ENCODE measurements at places on chromosomes 5 and 9.
A peak's percentile ranks its signal among the peaks of the same experiment; 100 is the strongest.

DNA sequence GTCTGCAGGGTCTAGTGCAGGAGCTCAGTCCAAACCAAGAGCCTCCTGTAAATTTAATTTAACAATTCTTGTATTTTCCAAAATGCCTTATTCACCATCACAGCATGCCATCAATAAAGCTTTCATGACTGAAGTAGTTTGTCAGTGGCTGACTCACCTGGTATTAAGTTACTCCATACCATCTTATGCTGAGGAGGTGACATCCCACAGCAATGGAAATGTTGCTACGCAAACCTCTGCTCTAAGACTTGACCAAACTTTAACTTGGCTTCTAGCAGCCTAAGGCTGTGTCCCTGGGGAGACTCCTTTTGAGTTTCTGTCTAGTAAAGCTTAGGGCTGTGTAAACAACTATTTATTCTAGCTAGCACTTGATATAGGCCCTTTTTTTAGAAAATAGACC is 1231.3 kb upstream of the CDH18 start:
- DNase-seq = peak; percentile 84

DNA sequence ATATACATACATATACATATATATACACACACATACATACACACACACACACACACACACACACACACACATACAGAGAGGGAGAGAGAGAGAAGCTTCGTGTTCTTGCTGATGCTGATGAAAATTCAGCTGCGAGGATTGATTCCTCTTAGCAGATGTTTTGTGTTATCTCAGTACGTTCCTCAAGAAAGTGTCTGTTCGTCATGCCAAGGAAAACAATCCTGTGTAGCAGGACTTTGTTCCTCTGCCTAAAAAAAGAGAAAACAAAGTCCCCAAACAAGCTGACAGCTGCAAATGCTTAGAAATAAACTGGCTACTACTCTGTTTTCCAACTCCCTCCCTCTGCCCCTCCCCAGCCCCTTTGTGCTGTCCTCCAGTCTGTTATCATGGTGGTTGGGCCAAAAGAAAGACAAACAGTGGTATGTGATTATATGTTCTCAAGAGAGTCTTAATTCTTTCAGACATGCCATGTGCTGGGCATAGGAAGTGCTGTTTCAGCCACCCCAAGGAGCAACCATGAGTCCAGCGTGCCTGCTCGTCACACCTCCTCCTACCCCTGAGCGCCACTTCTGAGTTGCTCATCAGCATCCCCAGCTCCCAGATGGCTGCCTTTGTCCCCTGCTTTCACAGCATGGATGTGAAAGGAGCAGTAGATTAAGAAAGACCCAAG is 71.5 kb upstream of the EQTN start:
- DNase-seq = no peak

GRCh38 chr9:127586096-127586495 is 26.0 kb upstream of the STXBP1 start:
- DNase-seq = no peak

DNA sequence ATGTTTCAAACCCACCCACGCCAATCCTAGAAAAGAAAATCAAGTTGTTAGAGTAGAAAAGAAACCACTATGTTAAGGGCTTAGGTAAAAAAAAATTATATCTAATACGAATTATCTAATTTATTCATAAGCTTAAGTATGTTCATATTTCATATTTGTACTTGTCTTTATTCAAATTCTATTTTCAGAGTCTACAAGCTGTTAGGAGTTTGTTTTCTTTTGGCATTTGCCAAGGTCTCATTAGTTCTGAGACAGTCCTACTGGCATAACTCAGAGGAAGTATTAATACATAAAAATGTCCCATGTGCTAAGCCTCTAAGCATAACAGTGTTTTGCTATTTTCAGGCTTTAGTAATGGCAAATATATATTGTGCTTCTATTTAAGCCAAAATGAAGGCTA is 57.6 kb downstream of the STARD4 start:
- DNase-seq = no peak

GRCh38 chr5:15421921-15422412 is 78.0 kb upstream of the FBXL7 start:
- no peak for DNase-seq

DNA sequence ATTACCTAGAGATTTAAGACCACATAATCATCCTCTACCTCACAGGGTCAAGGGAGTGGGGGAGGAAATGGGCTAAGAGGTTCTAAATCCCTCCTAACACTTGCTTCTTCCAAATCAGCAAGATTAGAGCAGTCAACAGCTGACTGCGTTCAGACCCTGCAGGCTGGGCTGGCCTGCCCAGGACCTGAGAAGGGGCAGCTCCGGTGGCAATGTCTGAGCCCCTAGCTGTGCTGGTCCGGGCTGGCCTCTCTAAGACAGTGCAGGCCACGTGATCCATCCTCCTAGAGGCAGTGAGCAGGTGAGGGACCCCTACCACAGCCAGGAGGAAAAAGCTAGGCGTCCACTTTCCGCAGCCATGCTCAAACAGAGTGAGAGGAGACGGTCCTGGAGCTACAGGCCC is at the start of gene KCNV2:
Gene KCNV2 (plus strand): TSS at position 126 of the 400 bp plus-strand sequence. CDS start 230 bp downstream, at position 356.
- DNase-seq = no peak

Measured in DMS53 (cell line).